ENCODE measurements at places on chromosomes 11 and 22.
A peak's percentile ranks its signal among the peaks of the same experiment; 100 is the strongest.

- DNase-seq = no peak
These were observed 55.1 kb downstream of the DLG2 start for GRCh38 chr11:85572056-85572455.

DNA sequence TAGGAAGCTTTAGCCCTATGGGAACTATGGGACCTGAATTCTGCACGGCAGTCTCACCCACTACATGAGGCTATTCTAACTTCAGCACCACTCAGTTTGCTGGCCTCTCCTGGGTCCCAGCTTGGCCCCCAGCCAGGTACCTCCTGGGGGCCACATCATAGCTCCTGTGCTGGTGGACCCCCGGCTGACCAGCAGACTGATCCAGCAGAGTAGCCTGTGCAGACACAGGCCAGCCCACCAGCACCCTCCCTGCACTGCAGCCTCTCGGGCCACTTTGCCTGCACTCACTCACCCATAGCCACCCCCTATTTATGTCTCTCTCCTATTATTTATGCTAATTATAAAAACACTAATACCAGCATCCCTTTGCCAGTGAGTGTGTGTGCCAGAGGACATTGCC, 1.2 kb upstream of the OR10AG1 start:
- no peak for DNase-seq

GRCh38 chr11:11668274-11668673, 46.5 kb upstream of the GALNT18 start:
- DNase-seq = no peak

DNA sequence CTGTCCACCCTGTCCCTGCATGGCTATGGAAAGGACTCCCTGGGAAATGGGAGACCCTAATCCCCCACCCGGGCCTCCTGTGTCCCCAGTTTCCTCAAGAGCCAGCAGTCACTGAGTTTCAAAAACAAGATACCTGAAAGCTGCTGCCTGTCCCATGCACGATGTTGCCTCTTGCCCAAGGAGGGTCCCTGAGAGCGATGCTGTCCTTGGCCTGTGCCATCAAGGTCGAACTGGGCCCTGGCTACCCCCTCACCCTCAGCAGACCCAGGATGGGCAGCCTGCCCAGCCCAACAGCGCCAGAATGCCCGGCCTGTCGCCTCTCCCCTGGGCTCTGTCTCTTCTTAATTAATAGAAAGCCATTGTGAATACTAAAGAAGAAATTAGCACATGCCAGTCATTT, 104.5 kb upstream of the LMO1 start:
- no peak for DNase-seq

DNA sequence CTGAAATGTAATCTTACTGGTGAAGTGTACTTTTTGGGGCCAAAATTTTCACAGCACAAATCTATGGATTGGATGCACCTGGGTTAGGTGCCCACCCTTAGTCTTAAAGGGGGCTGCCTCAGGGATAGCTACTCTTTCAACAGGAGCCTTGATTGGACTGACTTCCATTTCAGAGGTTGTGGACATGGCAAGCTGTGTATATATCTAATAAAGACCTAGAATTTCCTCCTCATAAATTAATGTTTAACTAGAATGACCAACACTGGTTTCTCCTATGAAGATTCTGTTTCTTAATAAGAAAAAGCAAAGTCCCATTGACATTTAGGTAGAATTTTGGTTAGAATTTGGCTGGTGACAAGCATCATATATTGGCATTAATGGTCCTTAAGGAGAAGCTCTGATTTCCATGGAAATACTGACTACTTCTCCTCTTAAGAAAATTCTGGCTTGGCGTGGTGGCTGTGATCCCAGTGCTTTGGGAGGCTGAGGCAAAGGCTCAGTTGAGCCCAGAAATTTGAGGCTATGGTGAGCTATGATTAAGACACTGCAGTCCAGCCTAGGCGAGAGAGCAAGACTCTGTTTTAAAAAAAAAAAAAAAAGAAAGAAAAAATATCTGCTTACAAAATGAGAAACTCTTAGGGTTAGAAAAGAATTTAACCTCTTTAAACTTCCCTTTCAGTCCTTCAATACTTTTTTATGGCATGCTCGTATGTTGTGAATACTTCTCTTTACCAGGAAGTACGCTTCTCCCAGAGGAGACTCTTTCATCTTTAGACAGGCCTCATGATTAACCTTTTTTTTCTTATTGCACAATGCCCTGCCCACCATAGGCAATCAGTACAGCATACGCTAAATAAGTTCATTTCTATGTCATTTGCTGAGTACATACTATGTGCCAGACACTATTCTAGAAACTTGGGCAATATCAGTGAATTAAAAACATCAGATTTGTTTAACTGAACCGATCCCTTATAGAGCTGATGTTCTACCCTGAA, 77.2 kb downstream of the PRR5L start:
- DNase-seq = no peak

DNA sequence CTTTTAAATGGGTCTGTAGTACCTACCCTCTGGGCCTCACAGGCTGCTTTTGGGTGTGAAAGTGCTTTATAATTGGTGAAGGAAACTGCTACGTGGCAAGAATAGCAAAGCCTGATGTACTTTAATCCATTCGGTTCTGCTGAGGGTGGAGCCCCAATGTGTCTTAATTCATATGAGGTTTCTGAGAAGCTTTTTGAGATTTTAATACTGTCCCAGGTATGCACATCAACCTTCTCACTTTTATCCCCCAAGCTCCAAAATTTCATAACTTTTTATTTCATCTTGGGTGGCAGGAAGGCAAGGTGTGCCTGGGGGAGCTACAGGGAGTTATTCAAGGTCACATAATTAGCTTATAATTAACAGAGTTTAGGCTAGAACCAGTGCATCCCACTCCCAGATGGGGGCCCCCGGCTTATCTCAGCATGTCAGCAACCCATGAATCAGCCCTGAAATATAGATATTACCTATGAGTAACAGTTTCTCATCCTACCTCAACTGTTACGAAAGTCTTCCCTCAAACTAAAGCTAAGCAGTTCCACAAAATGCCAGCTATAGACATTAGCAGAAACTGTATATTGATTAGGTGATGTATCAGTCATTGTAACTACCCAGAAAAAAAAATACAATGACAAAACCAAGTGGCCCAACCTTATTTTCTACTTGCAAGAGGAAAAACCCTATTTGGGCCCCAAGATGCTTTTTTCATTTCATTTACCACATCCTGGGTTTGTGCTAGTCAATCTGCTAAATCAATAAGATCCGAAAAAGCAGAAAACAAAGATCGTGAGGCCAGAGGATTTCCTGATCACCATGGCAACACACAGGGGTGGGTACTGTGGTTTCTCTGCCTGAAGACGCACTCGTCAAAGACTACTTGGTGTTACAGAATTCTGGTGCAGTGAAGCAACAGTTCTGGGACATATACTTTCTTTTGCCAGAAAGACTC, 26.7 kb downstream of the CD44 start:
- peak; percentile 20 for DNase-seq

DNA sequence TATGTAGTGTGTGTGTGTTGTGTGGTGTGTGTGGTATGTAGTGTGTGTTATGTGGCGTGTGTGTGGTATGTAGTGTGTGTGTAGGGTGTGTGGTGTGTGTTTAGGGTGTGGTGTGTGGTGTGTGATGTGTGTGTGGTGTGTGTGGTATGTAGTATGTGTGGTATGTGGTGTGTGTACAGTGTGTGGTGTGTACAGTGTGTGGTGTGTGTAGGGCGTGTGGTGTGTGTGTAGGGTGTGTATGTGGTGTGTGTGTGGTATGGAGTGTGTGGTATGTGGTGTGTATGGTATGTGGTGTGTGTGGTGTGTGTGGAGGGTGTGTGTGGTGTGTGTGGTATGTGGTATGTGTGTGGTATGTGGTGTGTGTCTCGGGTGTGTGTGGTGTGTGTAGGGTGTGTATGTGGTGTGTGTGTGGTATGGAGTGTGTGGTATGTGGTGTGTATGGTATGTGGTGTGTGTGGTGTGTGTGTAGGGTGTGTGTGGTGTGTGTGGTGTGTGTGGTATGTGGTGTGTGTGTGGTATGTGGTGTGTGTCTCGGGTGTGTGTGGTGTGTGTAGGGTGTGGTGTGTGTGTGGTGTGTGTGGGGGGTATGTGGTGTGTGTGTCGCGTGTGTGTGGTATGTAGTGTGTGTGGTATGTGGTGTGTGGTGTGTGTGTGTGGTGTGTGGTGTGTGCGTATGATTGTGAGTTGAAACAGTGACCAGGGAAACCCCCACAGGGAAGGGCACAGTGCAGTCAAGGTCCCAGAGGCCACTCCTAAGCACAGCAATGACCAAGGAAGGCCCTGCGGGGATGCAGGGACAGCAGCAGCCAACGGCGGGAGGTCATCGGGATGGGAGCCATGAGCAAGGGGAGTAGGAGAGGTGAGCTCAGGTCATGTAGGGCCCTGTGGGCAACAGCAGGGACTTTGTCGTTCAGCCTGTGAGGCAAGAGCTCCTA, 2.9 kb upstream of the PPP6R2 start:
- DNase-seq = peak; percentile 36

DNA sequence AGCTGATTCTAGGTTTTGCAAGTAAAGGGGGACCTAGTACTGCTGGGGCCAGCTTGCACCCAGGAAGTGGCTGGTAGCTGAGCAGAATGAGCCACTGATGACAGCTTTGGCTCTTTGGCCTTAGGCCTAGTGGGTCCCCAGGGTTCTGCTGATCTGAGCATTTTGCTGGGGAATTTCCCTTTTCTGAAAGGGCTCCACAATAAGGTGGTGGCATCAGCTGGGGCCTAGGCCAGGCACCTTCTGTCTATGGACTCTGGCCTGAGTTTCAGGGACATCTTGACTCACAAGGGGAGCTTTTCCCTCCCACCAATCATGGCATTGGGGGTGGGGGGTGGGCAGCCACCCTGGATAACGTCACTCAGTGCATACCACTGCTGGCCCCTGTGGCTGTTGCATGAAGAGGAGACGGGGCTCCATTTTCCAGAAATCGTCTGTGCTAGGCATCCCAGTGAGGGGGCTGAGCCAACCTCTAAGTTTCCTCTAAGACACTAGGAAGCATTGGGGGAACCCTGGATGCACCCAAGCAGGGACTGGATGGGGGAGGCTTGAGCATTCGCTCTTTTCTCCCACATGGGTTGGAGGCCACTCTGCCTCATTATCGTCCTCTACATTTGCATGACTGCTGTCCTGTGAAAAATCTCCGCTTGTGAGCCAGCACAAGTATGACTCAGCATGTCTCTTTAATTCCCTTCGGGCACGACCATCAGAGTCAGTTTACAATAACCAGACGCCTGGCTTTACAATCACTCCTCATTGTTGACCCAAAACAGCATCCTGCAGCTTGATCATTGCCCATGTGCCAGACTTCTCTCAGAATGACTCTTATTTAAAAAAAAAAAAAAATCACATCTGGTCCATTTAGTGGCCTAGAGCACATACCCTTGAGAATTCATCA, 145.0 kb upstream of the THY1 start:
- no peak for DNase-seq

DNA sequence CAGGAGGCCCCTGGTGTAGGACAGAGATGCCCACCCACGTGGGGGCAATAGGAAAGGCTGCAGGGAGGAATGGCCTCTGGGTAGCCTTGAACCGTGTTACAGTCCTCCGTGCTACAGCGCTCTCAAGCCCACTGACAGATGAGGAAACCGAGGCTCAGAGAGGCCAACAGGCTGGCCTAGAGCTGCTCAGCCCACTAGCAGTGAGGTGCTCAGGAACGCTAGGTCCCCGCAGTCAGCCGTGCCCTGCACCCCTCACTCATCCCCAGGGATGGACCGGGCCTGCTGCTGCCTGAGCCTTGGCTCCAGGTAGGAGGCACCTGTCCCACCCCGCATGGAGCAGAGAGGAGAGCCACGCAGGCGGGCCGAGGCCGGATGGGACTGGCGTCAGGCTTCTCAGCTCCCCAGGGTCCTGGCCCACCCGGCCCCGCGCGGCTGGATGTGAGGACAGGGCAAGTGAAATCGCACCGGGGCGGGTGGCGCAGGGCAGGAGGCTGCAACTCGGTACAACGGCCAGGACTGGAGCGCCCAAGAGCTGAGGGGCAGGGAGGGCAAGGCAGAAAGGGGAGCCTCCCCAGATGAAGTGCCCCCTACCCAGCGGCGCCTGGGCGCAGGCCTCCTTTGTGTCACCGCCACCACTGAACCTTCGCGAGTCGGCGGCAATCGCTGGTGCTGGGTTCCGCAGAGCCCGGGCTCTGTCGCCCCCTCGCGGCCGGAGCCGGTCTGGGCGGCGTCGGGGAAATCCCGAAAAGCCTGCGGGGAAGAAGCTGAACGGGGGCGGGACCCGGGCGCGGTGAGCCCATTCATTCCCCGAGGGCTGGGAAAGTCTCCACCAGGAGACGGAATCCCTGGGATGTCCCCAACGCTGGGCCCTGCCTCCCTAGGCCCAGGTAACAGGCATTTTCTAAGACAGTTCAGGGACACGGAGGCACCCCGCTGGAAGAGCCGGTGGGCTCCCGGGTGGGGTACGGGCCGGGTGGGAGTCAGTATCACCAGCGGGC, 8.4 kb upstream of the SLC2A11 start:
- DNase-seq = peak; percentile 92

- DNase-seq = no peak
These were observed 571 bp downstream of the P2RX6 start for GRCh38 chr22:21015466-21016006.

GRCh38 chr11:64366751-64367150, 7.8 kb downstream of the RPS6KA4 start:
- no peak for DNase-seq

GRCh38 chr11:86089659-86090058, 20.8 kb upstream of the PICALM start:
- DNase-seq = no peak

- DNase-seq = no peak
These were observed 43.6 kb upstream of the HORMAD2 start for GRCh38 chr22:30036656-30037055.

DNA sequence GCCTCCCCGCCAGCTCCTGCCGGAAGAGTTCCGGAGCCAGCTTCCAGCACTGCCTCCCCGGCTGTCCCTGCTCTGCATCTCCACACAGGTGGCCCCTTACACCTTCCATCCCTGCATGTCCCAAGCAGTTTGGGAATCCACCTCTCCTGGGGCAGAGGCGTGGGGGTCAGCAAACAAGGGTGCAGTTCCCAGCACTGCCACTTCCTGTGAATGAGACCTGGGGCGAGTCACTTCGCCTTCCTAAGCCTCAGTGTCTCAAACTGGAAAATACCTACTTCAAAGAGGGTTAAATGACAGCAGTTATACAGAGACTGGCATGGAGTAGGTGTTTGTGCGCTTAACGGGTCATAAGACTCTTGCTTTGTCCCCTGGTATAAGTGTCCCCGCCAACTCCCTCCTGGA, 5.2 kb downstream of the CYTH4 start:
- DNase-seq = no peak

- DNase-seq = no peak
These were observed 21.4 kb downstream of the TRIM5 start for GRCh38 chr11:5663511-5663910.

DNA sequence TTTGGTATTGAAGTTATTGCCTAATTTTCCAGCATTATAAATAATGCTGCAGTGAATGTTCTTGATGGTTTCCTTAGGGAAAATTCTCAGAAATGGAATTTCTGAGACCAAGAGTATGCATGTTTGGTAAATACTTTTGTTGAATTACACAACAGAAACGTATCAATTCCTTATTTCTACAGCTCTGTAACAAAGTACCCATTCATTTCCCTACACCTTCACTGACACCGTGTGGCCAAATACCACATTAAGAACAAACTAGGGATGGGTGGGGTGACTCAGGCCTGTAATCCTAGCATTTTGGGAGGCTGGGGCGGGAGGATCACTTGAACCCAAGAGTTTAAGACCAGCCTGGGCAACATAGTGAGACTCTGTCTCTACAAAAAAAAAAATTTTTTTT, 21.8 kb downstream of the MCAM start:
- DNase-seq = no peak

Data from WERI-Rb-1 (cell line).